CD4-positive, alpha-beta memory T cell (primary cell): ENCODE measurements at places on chromosomes 1 and 21. TPM values are rescaled to one million over a fixed set of nuclear protein-coding genes. Genes with fewer than 3 reads are reported as not detected.

DNA sequence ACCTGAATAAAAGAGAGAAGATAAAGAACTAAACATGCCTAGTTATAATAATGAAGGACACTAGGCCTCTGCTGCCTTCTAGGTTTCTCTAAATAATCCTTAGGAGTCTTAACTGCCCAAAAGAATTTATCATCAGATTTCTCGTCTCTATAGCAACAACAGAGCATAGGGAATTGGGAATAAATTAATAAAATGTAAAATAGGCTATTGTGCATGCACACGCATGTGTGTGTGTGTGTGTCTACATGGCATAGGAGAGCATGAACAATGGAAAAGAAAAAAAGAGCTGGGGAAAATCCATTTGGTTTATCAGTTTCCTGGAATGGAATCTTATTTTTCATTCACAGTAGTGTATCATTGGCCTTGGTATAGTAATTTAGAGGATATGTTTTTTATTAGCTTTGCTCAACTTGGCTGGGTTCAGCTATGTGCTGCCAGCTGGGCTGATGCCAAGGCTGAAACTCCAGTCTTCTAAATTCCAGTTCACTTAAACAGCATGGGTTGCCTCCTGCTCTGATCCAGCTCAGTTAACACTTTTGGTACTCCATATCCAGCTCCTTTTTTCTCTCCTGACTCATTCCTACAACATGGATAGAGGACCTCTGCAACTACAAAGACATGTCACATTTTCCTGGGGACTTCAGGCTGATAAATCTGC lies 80.6 kb upstream of the SLFNL1 start:
- no peak for DNase-seq
- H3K4me3 ChIP-seq = no peak overlapping the region
- no peaks in the 10 kb centered on the region for H3K27me3 ChIP-seq
- no peaks in the 10 kb centered on the region for H3K4me1 ChIP-seq
- H3K27ac ChIP-seq = no peak overlapping the region

FCRL1 gene
- total RNA-seq = not detected

DNA sequence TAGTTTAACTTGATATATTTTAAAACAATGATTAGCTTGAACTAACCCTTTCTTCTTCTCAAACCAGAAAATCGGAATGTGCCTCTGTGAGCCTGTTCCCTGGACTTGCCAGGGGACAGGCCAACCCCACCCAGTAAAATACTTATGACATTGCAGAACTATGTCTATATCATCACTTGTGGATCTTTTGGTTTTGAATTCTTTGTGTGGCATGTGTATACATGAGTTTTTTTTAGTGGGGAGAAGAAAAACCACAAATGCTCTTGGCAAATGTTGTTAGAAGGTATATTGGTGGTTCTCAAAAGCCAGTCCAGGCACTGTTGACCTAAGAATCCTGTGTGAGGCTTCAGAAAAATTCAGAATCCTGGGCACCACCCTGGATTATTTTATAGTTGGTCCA lies 347.4 kb downstream of the SIPA1L2 start:
- H3K27ac ChIP-seq = no peak overlapping the region
- no peak for DNase-seq
- no peaks in the 10 kb centered on the region for H3K36me3 ChIP-seq
- no peak overlapping the region for H3K4me3 ChIP-seq

DNA sequence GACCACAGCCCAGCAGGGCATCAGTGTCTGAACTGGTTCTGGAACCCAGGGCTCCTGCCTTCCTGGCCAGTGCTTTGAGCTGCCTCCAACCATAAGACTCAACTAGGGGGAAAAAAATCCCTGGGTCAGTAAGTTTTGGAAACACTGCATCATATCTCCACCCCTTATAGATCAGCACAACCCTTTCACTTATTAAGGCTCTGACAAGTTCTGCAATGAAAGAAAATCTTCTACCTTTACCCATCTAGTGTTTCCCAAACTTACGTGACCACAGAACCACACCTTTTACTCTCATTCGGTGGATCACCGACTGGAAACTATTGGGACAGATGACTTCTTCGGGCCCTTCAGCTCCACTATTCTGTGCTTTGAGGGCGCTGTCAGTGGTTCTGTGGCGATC lies 78.4 kb upstream of the TMEM51 start:
- H3K4me1 ChIP-seq = no peaks in the 10 kb centered on the region
- no peak overlapping the region for H3K27ac ChIP-seq
- no peak for DNase-seq
- H3K27me3 ChIP-seq = no peaks in the 10 kb centered on the region
- no peaks in the 10 kb centered on the region for H3K36me3 ChIP-seq

SGIP1 gene
- total RNA-seq = not detected

DNA sequence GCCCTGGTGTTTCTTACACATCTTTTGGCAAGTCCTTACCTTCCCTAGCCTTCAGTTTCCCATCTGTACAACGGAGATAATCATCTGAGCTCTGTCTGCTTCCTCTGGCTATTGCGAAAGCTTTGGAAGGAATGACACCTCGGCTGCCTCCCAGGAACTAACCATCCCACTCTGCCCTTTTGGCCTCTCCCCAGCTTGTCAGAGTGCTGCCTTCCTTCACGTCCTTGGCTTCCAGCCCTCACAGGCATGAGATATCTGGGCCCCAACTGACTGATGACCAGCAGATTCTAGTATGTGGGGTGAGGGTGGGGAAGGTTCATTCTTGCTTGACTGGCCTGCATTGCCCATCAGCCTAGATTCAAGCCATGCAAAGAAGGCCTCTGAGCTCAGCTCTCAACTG lies 253.1 kb upstream of the FGGY start:
- peaks cover 38% of the 10 kb centered on the region for H3K4me1 ChIP-seq
- no peak for DNase-seq
- no peak overlapping the region for H3K27ac ChIP-seq
- no peaks in the 10 kb centered on the region for H3K36me3 ChIP-seq
- H3K4me3 ChIP-seq = no peak overlapping the region

- no peak overlapping the region for H3K4me3 ChIP-seq
- H3K4me1 ChIP-seq = no peaks in the 10 kb centered on the region
- no peaks in the 10 kb centered on the region for H3K27me3 ChIP-seq
- no peak for DNase-seq
These were observed 17.0 kb downstream of the SNRPE start for GRCh38 chr1:203878422-203878821.

GRCh38 chr1:77994117-77994705 lies 10.5 kb upstream of the DNAJB4 start:
- peaks cover 5% of the 10 kb centered on the region for H3K36me3 ChIP-seq
- H3K27me3 ChIP-seq = no peaks in the 10 kb centered on the region
- H3K4me3 ChIP-seq = no peak overlapping the region
- H3K4me1 ChIP-seq = no peaks in the 10 kb centered on the region
- DNase-seq = no peak
